ENCODE measurements at places on chromosomes 12 and 14.

DNA sequence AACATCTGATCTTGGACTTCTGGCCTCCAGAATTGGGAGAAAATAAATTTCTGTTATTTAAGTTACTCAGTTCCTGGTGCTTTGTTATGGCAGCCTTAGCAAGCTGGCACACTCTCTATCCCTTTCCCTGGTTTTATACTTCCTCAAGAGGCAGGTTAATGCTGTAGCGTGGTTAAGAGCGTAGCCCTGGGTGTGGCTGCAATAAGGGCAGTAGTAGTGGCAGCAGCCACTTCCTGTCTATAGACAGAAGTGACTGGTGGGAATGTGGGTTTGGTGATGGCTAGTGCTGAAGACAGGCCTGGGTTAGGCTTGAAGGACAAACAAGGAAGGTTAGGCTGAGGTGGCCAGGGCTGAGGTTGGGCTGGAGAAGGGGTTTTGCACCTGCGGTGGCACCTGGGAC is 3.6 kb upstream of the LGALS3 start:
- DNase-seq, result no peak

- DNase-seq, result no peak
Measured at GRCh38 chr14:81247271-81247766, 26.6 kb upstream of the GTF2A1 start.

- no peak for DNase-seq
Measured at GRCh38 chr12:89140602-89141238, 211.6 kb downstream of the DUSP6 start.

GRCh38 chr14:85599939-85600338 is 70.0 kb downstream of the FLRT2 start:
- DNase-seq, result no peak

GRCh38 chr12:14825256-14825655 is 11.3 kb upstream of the SMCO3 start:
- no peak for DNase-seq

DNA sequence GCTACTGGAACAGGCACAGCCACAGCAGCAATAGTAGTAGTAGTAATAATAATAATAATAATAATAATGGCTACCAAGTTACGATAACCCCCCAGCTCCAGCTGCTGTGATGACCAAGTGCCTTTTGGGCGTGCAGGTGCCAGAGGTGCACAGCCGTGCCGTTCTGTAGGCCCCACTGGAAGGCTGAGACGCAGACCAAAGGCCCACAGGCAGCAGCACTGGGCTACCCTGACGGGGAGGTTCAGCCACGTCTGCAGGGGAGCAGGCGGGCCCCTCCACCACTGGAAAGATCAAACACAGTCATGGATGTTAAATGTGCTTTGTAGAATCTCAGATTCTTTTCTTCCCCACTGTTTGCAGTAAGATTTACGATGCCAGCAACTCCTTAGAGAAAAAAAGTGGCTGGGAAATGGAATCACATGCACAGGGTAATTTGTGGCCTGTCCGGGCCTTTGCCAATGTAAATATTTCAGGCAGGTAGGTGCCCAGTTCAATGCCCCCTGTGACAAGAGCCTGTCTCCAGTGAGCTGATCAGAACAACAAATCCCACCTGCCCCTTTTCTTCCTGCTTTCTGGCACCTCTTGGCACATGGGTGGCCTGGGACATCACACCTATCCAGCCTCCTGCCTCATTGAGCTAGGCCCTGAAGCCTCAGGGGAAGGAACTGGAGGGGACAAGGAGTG is 32.6 kb downstream of the CCDC85C start:
- DNase-seq, result no peak
